ENCODE measurements at places on chromosomes 2 and 18.

- no peak for DNase-seq
Observed at GRCh38 chr2:206471524-206472062, 28.3 kb downstream of the ADAM23 start.

DNA sequence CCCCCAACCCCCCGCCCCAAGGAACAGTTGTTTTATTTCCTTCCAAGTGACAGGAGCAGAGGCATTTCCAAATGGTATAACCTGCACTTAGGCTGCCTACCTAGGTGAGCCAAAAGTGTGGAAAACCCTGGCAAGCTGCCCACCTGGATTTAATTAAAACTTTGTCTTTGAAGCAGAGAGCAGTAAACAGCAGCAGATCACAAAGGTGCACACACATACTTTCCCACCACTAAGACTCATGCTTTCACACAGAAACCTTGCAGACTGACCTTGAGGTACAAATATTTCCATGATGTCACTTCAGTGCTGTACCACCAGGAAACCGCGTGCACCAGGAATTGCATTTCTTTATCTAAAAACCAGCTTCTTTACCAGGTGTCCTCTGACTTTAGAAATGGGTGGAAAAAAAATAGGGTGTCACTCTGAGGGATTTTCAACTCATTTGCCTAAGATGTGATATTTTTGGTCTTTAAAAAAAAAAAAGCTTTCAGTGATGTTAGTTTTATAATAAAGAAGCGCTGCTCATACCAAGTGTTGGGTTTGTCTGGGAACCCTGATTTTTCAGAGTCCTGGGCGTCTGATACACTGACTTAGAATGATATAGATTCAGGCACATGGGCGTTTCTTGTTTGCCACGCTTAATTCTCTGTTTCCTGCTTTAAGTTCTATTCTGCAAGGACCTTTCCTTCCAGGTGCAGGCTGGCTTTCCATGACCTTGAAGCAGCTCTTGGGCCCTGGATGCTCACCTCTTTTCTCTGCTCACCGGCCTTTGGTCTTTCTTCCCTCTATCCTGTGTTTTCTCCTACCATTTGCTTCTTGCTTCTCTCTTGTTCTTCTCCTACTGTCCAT lies 70.7 kb upstream of the BCL2L11 start:
- DNase-seq = no peak

DNA sequence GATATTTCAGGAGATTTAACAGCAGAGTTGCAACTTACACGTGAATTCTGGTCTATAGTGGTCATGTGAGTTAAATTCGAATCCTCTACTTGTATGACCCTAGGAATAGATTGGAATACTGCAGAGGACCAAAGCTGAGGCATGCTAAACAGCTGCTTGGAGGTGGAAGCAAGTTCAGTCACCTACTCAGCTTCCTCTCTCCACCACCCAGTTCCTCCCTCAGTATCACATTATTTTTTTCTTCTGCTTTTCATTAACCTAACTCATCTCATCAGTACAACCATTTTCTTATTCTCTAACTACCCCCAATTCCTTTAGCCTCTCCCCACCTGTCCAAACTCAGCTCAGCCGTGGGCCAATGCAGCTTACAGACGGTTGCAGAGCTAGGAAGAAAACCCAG lies 385.5 kb downstream of the SETBP1 start:
- DNase-seq = no peak

GRCh38 chr2:195451160-195451559 lies 205.9 kb upstream of the SLC39A10 start:
- peak; percentile 5 for DNase-seq

- DNase-seq = peak; percentile 36
Observed at GRCh38 chr18:28999726-29000125, 822.8 kb upstream of the CDH2 start.

DNA sequence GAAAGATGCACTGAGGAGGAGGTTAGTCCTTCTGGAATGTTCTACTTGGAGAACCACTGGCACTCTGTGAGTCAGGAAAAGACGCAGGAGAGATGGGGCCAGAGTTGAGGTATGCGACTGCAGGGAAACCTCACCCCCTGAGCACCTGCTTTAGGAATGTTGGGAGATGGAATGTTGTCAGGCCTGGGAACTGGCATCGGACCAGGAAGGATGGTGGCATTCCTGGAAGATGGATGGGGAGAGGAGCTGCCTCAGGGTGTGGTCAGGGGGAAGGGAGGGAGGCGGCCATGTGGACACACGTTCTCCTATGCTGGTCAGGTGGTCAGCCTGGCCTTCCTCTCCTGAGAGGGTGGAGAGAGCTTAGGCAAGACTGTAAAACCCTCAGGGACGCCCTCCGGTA lies 146.3 kb downstream of the CELF4 start:
- peak; percentile 42 for DNase-seq

GRCh38 chr2:128038411-128038810 lies 10.6 kb upstream of the SAP130 start:
- DNase-seq = no peak

- DNase-seq = no peak
Observed at GRCh38 chr2:190497428-190497827, 37.1 kb downstream of the NEMP2 start.

DNA sequence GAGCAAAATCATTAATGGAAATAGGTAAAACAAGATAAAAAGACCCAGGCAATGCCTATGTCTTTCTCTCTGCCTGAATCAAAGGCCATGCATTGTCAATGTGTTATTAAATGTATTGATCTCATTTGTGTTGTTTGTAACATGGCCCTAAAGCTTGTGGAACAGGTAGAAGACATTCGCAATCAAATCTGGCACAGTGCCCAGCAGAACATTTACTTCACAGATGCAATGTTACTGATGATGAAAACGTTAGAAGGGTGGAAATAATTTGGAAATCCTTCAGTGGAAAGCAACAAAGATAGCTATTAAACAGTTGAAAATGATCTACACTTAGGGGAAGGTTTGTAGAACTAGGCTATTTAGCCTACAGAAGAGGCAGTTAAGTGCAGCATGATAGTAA lies 368.2 kb downstream of the EPHA4 start:
- no peak for DNase-seq

DNA sequence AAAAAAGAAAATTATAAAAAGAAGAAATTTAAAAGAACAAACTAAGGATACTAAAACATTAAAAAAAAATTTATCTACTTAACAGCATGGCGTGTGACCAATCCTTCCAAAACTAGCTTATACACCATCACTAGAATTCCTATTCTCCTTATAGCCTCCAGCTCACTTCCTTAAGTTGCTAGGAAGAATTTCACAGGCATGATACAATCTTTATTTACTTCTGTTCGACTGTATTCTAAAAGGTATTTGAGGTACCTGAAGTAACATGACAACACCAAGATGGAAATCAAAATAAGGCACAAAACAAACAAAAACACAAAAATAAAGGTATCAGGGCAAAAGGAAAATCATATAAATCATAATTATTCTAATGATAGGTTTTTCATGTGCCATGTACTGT lies 360.7 kb downstream of the FIGN start:
- DNase-seq = no peak

DNA sequence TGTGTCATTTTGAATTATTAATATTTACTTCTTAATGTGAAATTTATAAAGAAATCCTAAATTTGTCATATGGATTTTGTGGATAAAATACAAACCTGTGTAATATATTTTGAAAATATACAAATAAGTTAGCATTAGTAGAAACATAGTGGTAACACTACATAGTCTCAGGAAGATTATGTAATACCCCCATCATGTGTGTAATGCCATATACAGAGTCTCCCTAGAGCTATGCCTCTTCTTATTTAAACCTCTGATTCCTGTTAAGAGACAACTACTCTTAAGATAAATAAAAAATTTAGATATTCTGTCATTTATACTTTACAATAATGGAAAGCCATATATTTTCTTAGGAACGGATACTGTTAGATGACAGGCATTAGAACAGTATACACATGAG lies 2012.0 kb upstream of the LRRTM1 start:
- DNase-seq = no peak

- DNase-seq = no peak
Observed at GRCh38 chr2:65607662-65608305, 175.4 kb upstream of the SPRED2 start.

GRCh38 chr18:10453806-10454680 lies at the start of gene APCDD1:
Gene APCDD1 (plus strand): TSS chr18:10454635. CDS start chr18:10454982, 347 bp downstream.
- no peak for DNase-seq

- peak; percentile 58 for DNase-seq
Observed at GRCh38 chr2:23293731-23294130, 91.2 kb upstream of the KLHL29 start.

GRCh38 chr18:955384-956066 lies 50.9 kb downstream of the ADCYAP1 start:
- no peak for DNase-seq

DNA sequence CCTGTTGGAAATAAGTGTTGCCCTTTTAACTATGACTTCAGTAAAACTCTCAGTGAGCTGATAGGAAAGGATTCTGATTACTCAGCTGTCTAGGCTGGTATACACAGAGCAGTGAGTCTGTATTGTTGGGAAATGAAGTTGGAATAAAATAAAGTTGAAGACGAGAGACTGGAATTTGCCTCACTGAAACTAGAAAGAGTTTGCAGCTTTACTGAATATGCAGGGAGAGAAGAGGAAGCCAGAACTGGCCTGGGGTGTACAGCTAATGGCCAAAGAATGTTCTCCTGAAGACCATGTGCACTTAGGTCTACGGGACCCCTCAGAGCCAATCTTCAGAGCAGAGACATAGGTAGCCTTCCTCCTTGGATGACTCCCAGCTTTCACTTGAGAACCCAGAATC lies 26.5 kb downstream of the EIF4E2 start:
- no peak for DNase-seq

GRCh38 chr2:63856303-63856603 lies 14.6 kb downstream of the UGP2 start:
- DNase-seq = no peak

DNA sequence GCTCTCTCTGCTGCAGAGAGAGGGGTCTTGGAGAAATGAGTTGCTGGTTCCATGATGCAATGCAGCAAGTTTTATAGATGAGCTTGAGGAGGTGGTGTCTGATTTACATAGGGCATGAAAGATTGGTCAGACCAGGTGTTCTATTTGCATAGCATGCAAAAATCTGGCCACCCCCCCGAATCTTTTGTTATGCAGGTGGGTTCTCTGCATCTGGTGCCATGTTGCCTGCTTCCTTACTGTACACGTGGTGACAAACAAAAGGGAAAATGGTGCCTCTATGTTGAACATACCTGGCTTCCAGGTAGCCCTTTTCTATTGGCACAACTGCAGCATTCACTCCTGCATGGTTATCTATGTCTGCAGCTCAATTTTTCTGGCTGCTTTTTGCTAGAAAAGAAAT lies 169.4 kb downstream of the GALNT1 start:
- no peak for DNase-seq
